ENCODE measurements at places on chromosomes 13 and 19.
A peak's percentile ranks its signal among the peaks of the same experiment; 100 is the strongest.

DNA sequence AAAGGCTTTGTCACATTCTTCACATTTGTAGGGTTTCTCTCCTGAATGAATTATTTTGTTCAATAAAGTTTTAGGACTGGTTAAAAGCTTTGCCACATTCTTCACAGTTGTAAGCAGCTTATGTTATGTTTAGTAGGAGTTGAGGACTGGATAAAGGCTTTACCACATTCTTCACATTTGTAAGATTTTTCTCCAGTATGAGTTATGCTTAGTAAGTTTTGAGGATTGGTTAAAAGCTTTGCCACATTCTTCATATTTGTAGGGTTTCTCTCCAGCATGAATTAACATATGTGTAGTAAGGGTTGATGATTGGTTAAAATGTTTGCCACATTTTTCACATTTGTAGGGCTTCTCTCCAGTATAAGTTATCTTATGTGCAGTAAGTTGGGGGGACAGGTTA, 79.9 kb downstream of the ZNF431 start:
- DNase-seq, result no peak

DNA sequence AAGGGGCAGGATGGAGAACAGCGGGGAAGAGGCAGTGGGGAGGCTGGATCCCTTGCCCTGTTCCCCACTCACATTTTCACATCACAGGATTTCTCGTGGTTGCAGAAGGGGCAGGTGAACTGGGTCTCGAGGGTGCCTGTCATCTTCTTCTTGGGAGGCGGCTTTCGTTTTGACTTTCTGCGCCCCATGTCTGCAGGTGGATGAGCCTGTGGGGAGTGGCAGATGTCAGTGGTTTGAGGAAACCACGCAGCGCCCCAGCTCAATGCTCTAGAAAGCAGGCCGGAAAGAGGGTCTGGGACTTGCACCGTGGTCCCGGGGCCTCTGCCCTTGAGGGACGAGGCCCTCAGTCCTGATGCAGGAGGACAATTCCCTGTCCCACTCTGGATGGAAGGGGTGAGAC, 4.9 kb downstream of the ELOF1 start:
- no peak for DNase-seq

DNA sequence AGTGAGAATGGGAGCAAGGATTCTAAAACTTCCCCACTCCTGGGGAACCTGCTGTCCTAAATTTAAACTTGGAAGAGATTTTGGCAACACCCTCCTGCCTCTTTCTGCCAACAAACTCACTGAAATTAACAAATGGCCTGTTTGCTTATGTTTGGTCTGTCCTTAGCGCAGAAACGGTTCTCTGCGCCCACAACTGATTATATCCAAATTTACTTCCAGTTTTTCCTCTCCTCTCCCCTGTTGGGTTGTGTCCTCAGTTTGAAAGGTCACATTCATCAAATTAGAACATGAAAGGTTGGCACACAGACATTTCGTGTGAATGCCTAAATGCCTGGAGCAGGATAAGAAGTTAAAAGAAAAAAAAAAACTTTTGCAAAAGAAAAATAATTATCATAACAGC, 56.4 kb upstream of the MRI1 start:
- no peak for DNase-seq

GRCh38 chr13:46996316-46997030, 99.6 kb upstream of the HTR2A start:
- DNase-seq, result no peak

DNA sequence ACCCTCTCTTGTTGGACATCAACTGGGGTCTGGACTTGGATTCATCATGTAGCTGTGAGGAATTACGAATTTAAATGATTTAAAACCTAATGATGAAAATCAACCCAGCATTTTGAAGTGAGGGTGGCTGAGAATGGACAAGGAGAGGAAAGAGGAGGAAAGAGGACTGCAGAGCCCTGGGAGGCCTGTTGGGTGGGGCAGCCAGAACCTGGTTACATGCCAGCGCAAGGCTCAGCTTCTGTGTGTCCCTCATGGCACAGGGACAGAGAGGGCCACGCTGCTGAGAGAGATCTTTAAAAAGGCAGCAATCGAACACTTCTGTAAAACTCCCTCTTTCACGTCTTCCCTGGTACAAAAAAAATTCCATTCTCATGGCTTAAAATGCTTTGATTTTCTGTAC, 292.7 kb downstream of the MYO16 start:
- DNase-seq, result no peak

- DNase-seq, result no peak
Observed at GRCh38 chr13:96243376-96243775, 153.5 kb downstream of the HS6ST3 start.

DNA sequence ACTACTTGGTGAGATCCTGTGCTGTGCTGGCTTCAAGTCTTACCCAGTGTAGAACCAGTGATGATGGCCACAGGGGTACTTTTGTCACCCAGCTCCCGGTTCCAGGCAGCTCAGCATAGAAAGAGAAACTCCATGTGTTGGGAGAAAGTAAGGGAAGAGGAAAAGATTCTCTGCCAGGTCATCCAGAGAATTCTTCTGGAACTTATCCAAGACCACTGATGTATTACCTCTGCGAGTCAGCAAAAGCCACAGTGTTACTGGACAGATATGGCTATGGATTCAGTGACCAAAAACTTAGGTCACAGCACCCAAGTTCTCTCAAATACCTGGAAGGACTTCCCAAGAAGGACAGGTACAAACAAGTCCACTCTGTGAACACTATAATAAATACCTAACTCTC, 399.5 kb upstream of the MIR17HG start:
- no peak for DNase-seq

- no peak for DNase-seq
Observed at GRCh38 chr13:48004201-48004600, 3.1 kb upstream of the SUCLA2 start.

DNA sequence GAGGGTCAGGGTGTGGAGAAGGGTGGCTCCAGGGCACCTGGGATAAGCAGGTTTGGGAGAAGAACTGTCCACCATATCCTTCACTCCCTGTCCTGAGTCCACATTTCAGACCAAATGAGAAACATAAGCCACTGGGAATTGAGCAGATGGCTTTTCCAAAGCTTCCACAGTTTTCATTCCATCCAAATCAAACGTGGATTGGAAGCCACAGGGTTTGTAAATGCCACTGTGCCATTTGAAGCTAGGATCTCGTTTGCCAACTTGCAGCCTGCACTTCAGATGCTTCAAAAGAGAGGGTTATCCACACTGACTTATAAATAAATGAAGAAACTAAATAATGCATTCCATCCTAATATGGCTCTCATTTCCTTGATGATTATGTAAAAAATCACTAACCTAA, 81.5 kb downstream of the UQCRFS1 start:
- no peak for DNase-seq

- DNase-seq, result no peak
Observed at GRCh38 chr19:7692417-7693088, 9.4 kb downstream of the FCER2 start.

DNA sequence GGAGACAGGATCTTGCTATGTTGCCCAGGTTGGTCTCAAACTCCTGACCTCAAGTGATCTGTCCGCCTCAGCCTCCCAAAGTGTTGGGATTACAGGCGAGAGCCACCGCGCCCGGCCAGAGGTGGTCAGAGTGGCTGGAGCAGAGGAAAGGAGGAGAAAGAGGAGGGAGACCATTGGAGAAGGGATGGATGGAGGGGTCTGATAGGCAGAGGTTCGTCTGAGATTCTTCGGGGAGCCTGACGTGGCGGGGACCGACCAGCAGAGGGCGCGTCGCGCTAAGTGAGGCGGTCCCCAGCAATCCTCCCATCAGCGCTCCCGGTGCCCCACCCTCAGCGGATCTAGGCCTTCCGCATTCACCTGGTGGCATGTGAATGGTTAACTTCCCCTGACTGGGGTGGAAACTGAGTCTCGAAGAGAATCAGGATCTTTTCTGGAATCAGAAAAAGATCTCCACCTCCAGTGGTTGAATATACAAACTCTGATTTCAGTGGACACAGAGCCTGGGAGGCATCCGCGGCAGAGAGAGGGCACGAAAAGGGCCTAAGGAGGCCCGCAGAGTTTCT, 8.8 kb downstream of the GTPBP3 start:
- no peak for DNase-seq

- no peak for DNase-seq
Observed at GRCh38 chr13:98232456-98232855, 55.4 kb upstream of the RNF113B start.

DNA sequence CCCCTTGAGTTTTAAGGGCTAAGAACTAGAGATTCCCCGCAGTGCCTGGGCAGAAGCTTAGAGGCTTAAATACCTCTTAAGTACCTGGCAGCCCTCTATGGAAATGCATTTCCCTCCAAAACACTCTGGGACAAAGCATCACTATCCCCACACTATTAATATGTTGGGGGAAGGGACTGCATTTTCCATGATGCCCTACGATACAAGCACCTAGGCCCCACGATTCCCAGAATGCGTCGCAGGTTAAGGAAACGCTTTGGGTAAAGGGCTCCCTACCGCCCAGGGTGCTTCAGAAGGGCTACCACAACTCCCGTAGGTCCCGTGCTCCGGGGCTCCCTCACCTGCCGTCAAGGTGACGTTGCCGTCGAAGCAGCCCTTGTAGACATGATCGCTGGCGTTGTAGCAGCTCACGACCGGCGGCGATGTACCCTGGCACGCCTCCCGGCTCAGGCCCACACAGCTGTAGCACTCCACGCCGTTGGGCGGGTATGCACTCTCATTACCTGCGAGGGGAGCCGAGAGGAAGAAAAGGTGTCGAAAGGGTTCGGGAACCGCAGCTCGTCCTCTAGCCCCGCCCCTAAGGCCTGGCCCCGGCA, 2.5 kb downstream of the LYPD3 start:
- DNase-seq, result no peak

DNA sequence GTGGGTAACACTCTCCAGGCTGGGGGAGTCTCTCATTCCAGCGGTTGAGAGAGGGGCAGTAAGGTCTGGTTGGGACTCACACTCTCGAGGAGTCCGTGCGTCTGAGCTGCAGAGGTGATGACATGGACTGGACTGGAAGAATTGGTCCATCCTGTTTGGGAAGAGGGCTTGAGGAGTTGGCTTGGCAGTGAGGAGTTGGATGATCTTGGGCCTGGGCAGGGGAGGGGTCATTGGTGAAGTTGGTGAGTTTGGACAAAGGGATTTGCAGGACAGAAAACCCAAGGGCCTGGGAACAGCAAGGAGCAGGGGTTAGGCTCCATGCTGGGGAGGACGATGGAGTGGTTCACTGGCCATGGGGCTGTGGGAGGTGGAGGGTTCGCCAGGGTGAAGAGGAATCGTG, 3.7 kb downstream of the PPP1R37 start:
- no peak for DNase-seq

DNA sequence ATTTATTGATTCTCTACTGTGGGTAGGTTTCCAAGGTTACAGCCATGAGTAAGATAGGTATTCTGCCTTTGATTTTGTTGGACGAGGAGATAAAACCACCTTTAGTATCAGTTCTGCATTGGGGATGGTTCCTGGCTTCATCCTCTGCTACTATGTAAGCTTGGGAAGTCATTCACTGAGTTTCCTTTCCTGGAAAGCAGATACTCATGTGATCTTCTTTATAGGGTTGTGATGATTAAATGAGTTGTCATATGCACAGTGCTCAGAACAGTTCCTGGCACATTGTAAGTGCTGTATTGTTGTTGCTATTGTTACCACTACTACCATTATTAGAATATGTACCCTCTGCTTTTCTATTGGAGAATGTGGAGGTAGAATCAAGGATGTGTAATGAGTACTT, 13.1 kb upstream of the WTIP start:
- no peak for DNase-seq

GRCh38 chr19:10270616-10271394, at the start of gene ICAM1:
TSS of gene ICAM1 (plus strand) at chr19:10271120. CDS start at chr19:10271160, 40 bp downstream.
- DNase-seq, result peak; percentile 10

- no peak for DNase-seq
Observed at GRCh38 chr13:110195547-110196485, 111.1 kb downstream of the COL4A1 start.

- no peak for DNase-seq
Observed at GRCh38 chr13:53568491-53568890, 539.9 kb downstream of the OLFM4 start.

GRCh38 chr19:38287604-38288003, 16.4 kb upstream of the C19orf33 start:
- DNase-seq, result no peak

GRCh38 chr19:343451-343931, 1.1 kb downstream of the MIER2 start:
- DNase-seq, result no peak

DNA sequence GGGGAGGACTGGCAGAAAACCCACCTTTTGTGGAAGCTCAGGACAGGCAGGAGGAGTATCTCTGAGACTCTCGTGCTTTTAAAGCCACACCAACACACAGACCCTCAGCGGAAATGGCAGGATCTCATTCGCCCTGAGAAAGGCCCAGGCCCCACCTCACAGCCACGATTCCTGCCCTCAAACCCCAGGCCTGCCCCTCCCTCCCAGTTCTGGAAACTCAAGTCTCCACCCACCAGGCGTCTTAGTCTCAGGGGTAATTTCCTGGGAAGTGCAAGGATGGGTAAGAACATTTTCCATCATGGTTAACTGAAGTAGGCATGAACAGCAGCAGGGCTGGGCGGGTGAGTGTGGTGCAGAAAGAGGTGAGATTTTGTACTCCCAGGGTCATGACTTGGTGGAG, 8.0 kb upstream of the PDE4C start:
- no peak for DNase-seq

- DNase-seq, result peak; percentile 99
Observed at GRCh38 chr13:19958155-19959111, at the start of gene ZMYM2. TSS of gene ZMYM2 (plus strand) at chr13:19958727. CDS start at chr13:19993073, 34,346 bp downstream.

GRCh38 chr19:54469496-54469934, 3.6 kb downstream of the CDC42EP5 start:
- no peak for DNase-seq

DNA sequence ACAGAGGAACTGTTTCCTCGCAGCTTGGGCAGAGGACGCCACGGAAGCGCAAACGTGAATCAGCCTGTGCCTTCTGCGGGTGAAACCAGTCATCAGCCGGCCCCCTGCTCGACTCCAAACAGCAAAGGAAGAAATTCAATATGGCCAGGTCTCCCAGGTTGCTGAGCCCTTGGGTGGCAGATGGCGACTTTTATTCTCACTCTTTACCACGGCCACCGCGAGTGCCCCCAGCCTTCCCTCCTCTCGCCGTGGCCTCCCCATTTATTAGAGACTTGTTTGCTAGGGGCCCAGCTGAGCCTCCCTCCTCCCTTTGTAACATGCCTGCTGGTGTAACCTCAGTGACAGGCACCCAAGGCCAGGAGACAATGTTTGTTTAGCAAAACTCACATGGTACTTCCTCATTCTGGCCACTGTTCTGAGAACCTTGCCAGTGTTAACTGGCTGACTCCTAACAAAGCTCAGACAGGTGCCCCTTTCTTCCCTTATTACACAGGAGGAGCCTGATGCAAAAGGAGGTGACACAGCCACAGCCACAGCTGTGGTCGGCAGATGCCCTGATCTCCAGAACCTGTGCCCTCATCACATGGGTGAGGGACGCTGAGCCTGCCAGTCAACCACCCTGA, 5.8 kb downstream of the RAB20 start:
- DNase-seq, result no peak

DNA sequence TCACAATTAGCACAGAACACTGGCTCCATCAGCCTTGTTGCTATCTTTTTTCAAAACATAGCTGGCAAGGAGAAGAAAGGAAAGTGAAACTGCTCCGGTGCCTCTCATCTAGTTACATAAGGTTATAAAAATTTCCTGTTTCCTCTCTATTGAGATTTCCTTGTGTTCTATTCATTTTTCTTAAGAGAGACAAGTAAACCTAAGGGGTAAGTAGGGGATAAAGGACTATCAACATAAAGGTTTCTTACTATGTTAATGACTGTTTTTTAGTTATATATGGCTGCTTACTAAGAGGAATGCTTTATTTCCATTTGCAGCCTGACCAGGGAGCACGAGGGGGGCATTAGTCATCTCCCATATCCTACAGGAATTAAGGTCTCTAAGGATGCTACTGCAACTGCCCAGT, 73.2 kb upstream of the MLNR start:
- no peak for DNase-seq

GRCh38 chr19:39906283-39906682, 28.2 kb downstream of the FCGBP start:
- no peak for DNase-seq
